Activated T-helper 9 cell treated with anti-CD3 and anti-CD28 coated beads, Interleukin-2, amount 50 U/mL, for 16 hours (primary cell): ENCODE measurements at places on chromosomes 4 and X.

GRCh38 chrX:51853251-51853650 is 40.2 kb upstream of the MAGED1 start:
- DNase-seq, result no peak

DNA sequence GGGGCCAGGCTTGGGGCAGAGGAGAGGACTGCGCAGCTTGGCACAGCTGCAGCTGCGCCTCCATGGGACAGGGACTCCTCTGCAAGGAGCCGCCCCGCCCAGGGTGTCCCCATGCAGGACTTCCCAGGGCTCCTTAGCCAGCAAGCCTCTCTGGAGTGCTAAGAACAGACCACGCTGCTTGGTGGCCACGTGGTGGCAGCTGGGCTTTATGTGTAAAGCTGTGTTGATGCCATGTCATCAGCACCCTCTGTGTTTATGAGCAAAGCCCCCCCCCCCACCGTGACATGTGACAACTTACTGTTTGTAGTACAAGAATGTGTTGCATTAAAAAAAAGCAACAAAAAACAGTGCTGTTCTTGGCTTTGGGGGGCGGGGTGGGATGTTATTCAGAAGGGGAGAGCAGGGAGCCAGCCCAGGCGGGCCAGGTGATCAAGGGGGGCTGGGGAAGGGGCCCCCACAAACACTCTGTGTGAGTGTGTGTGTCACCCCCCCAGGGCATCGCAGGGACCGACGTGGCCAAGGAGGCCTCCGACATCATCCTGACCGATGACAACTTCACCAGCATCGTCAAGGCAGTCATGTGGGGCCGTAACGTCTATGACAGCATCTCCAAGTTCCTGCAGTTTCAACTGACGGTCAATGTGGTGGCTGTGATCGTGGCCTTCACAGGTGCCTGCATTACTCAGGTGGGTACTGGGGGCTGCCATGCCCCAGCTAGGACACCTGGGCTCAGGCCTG is 40.3 kb downstream of the ATP2B3 start:
- DNase-seq, result no peak

DNA sequence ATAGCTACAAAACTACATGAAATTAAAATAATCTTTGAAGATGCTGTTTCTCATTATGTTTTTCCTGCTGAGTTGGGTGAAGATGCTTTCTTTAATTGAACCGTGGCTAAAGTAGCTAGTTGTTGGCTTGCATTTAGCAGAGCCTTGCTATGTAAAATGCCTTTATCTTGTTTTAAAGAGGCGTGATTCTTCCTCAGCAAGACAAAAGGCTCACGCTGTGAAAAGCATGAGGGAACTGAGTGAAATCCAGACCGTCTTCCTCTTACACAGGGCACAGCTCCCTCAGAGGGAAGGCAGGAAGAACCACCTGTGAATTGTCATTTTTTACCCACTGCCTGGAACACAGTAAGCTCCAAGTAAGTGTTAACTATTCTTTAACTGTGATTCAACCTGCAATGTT is 39.0 kb upstream of the ZNF518B start:
- no peak for DNase-seq

GRCh38 chr4:4856071-4857000 is 3.1 kb upstream of the MSX1 start:
- no peak for DNase-seq

GRCh38 chr4:17875402-17876070 is 64.8 kb downstream of the NCAPG start:
- DNase-seq, result no peak
